ENCODE measurements at places on chromosomes 2 and 18. TPM values are rescaled to one million over a fixed set of nuclear protein-coding genes. Genes with fewer than 3 reads are reported as not detected.

Gene ALPG
- total RNA-seq, result not detected

Gene SCYGR4
- total RNA-seq, result not detected

Gene KRTCAP3
- total RNA-seq, result 0.54 TPM

Gene AFF3
- total RNA-seq, result 18.6 TPM

Gene CHRND
- not detected for total RNA-seq

Gene CIDEA
- total RNA-seq, result 17.8 TPM
